ENCODE measurements at places on chromosomes 5 and 9.
A peak's percentile ranks its signal among the peaks of the same experiment; 100 is the strongest.

DNA sequence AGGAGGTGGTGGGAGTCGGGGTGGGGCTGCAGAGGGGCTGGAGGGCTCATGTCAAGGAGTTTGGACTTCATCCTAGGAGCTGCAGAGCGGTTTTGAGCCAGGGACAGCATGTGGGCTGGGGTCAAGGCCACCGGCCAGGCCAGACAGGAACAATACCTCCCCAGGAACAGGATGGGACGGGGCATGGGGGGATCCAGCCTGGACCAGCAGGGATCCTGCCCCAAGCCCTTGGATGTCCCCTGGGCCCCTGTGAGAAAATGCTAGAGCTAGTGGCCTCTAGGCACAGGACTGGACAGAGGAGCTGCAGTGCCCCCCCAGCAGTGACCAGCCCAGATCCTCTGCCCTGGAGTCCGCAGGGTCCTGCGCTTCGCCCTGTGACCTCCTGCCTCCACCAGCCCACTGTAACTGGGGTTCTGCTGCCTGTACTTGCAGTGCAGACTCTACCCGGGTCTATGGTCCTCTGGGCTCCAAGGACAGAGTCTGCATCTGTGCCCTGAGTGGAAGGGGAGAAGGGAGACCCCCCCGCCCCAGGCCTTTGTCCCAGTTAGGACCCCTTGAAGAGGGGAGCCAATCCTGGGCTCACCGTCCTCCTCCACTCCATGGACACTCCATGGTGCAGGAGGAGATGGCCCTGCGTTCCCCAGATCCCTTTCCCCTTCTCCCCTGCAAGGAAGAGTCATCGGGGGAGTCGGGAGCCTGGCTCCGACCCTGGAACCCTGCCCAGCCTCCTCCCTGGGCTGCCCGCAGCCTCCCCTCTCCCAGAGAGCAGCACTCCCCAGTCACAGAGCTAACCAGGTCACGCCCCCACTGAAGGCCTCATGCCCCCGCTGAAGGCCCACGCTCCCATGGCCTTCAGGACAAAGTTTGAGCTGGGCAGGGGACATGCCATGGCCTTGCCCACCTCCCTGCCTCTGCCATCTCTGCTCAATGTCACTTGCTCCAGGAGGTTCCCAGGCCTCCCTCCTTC, 3.0 kb upstream of the MXD3 start:
- DNase-seq: no peak

GRCh38 chr9:127106466-127106855, 16.0 kb downstream of the ANGPTL2 start:
- no peak for DNase-seq

- peak; percentile 57 for DNase-seq
Observed at GRCh38 chr5:171596391-171596878, 177.0 kb downstream of the FGF18 start.

DNA sequence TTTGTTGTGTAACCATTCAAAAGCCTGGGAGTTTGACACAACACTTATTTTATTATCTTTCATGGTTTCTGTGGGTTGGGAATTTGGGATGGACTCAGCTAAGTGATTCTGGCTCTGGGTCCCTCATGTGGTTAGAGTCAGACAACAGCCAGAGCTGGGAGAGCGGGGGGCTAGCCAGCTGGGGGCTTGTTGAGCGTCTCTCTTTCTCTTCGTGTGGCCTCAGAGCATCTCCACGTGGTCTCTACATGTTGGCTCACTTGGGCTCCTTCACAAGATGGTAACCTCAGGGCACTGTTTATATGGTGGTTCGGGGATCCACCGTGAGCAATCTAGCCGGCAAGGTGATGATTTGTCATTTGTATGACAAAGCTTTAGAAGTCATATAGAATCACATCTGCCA, 73.6 kb downstream of the FSTL4 start:
- no peak for DNase-seq

GRCh38 chr5:181047288-181047687, 7.2 kb downstream of the BTNL9 start:
- DNase-seq: no peak

Measured in WTC11 (cell line).